Activated CD4-positive, alpha-beta T cell treated with anti-CD3 and anti-CD28 coated beads for 4 hours (primary cell): ENCODE measurements at places on chromosomes 11 and 22.

DNA sequence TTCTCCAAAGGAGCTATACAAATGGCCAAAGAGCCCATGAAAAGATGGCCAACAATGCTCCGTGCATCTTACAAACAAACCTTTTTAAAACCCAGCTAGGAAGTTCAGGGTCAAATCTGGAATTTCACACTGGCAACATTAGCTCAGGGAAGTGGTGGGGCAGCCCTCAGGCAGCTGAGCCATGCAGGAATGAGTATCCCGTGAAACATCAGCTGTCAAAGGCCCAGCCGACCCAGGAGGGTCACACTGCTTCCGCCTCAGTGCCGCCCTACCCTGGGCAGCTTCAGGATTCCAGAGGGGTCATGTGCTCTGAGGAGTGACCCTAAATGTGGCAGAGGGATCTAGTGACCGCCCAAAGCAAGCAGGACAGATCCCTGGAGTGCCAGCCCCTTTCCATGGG is 73.4 kb downstream of the LINC01488 start:
- DNase-seq, result no peak

DNA sequence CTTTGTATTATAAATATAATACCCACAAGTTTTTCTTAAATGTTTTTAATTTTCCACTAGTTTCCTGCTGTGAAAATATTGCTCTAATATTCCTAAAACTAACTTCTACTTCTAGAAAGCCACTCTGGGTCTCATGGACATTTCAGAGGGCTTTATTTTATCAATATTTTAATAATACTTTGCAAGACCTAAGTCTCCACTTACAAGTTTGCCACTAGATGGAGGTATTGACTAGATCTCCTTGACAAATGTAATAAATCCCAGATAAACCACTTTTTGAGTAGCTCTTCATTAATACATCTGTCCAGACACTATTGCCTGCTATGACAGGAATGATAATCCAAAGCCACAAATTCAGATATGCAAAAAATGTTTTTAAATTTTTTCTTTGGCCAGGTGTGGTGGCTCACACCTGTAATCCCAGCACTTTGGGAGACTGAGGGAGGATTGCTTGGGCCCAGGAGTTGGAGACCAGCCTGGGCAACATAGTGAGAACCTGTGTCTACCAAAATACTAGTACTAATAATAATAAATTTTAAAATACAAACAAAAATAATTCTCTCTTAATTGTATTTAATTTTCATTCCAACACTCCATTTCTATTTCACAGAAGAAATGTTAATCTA is 3.5 kb upstream of the ACAT1 start:
- no peak for DNase-seq

- no peak for DNase-seq
Observed at GRCh38 chr11:127679816-127680545, 679.4 kb upstream of the KIRREL3 start.

DNA sequence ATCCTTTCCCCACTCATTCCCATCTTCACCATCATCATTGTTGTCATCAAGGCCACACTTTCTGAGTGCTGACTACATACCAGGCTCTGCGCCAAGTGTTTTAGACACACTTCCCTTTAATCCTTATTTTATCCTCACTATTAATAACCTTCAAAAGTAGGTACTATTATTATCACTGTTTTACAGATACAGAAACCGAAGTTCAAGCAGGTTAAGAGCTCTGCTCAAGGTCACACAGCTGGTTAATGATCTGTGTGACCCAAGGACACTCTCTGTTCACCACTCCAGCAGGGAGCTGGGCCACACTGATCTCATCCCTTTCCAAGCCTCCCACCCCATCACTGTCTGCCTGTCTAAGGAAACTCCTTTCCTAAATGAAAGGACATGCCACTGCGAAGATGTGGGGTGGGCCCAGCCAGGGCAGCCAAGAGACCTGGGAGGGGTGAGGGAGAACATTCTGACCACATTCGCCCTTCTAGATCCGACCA is 17.2 kb upstream of the TSKU start:
- DNase-seq, result no peak

DNA sequence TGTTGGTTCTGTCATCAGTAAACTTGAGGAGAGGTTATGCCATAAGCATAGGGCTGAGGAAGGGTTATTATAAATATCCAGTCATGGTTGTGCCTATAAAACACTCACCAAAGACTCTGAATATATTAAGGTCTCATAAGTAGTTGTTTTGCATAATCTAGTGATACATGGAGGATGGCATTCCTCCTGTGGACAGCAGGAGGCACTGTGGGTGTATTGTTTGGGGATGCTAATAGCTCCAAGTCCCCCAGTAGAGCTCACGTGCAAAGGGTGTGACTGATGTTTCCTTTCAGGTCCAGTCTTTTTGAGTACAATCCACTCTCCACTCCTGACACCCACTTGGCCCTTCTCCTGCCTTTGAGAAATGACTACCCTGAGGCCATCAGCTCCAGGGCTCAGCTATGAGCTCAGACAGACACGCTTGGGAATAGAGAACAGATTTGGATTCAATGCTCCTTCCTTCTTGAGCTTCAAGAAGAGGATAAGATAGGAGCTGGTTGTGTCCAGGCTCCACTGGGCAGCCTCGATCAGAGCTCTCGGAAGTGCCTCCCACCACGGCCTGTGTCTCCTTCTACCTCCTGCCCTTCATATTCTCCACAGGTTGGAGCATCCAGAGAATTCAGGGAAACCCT is 85.2 kb upstream of the IGLL5 start:
- DNase-seq, result no peak

DNA sequence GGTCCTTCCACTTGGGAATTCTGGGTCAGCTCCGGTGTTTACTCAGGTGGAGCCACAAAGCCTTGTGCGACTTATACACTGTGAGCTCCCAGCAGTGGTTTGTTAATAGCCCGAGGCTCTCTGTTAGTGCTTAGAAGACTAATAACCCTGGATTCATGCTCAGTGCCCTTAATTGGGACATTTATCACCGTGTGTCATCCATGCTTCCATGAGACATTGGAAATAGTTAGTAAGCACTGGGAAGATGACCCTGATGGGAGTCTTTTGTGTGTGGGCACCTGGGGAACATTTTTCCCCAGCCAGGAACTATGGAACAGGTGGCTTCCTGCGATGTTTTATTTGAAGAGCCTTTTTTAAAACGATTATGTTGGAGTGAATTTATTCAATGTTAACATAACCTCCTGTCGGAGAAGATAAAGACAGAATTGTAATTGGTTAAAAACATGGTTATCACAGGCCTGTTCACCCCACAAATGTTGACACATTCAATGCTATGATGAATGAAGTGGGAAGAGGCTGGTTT is 188.9 kb downstream of the MYO18B start:
- no peak for DNase-seq

GRCh38 chr11:9977554-9977953 is 313.7 kb downstream of the SWAP70 start:
- no peak for DNase-seq

DNA sequence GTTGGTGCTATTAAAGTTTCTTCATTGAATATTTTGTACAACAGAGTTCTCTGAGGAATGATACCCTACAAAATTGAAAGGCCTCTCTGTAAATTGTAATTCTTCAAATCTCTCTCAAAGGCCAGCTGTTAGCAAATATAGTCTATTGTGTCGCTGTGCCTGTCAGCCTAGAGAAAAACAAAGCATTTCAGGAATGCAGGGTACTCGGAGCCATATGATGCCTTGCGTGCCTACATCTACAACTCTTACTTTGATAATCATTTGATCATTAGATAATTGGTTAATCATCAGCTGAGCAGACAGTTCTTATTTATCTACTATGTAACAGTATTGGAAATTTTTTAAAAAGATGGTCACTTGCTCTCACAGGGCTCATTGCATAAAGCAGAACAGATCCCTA is 67.3 kb downstream of the RNF169 start:
- DNase-seq, result no peak

GRCh38 chr11:72814286-72815109 is at the start of gene ATG16L2:
ATG16L2 (plus strand) TSS chr11:72814411; CDS start chr11:72814446, 35 bp downstream.
- peak; percentile 87 for DNase-seq

GRCh38 chr11:130462931-130463330 is 14.5 kb downstream of the ADAMTS15 start:
- DNase-seq, result no peak

DNA sequence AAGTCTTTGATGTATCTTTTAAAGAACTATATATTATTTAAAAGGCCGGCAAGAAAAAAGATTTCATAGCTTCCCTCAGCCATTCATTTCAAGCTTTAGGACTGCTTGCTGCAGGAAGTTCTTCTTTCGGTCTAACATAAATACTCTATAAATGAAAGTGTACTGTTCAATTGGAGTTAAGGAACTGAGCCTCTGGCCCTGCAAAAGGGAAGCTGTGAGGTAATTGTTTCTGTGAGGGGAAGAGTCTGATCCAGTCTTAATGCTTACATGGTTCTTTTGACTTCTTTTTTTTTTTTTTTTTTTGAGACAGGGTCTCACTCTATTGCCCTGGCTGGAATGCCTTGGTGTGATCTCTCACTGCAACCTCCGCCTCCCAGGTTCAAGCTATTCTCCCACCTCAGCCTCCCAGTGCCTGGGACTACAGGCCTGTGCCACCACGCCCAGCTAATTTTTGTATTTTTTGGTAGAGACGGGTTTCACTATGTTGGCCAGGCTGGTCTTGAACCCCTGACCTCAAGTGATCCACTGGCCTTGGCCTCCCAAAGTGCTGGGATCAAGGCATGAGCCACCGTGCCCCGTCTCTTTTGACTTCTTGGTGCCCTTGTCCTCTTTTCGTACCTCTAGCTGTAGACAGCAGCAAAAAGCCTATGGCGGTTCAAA is 4.7 kb upstream of the TRIM29 start:
- DNase-seq, result no peak

DNA sequence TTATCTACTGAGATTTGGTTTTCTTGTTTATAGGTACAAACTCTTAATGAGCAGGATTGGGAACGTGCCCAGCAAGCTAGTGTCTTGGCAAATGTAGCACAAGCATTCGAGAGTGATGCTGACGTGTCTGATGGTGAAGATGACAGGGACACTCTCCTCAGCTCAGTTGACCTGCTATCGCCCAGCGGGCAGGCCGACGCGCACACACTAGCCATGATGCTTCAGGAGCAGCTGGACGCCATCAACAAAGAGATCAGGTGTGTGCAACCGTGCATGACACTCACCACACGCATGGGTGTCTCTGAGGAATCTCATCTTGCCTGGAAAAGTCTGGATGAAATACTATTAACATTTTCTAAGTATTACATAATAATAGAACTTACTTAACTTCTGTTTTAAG is 54.7 kb upstream of the CTTN start:
- no peak for DNase-seq

DNA sequence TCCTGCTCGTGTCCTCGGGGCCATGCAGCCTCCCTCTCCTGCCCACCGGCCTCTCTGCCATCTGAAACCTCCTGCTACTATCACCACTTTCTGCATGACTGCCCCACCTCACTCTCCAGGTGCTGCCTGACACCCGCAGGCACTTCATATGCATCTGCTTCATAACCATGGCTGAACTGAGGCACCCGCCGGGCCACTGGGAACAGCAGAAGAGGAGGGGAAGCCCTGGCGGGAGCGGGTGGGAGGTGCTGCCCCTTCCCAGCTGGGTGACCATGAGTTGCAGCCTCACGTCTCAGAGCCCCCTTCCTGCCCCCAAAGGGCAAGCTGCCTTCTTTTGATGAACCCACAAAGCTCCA is 21.7 kb upstream of the PICK1 start:
- DNase-seq, result no peak

GRCh38 chr11:122085264-122085663 is 30.8 kb downstream of the BLID start:
- no peak for DNase-seq

DNA sequence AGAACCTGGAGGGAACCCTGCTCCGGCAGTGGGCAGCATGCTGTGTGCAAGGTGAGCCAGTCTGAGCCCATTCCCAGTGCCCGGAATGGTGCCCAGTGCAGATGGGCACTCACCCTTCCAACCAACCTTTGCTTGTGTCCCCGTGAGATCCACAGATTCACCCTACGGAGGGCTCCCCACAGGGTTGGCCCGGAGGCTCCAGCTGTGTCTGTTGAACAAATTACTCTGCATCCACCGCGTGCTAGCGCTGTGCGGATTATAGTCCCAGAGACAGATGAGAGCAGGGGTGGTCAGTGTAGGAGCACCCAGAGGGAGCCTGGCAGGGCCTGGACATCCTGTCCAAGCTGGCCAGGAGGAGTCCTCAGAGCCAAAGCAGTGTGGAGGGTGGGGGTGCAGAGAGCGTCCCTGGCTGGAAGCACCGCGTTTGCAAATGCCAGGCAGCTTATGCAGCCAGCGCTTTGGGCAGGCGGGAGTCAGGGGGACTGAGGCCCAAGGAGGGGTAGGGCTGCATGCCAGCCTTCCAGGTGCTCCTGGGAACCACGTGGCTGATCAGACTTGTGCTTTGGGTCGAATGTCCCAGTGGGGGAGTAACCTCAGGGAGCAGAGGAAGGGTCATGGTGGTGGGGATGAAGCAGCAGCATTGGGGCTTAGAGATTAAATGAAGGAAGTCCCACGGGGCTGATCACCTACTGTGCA is 80.5 kb downstream of the KCNQ1 start:
- DNase-seq, result no peak

- DNase-seq, result no peak
Observed at GRCh38 chr11:11347592-11347991, 5.5 kb downstream of the CSNK2A3 start.

DNA sequence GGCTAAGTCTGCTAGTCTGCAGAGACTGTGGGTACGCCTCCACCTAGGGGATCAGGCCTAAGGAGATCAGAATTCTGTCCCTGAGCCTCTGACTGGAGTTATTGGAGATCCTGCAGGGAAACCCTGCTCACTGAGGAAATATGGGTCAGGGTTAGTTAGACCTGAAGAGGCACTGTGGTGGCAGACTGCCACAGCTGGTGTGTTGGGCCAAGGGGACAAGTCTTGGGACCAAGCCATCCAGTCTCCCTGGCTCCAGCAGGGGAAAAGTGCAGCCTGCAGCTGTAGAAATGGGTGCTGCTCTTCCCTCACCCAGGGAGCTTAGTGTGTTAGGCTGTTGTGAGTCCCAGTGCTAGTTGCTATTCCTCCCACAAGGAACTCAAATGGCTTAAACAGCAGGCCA is 334.8 kb upstream of the LARGE1 start:
- no peak for DNase-seq

GRCh38 chr11:117083011-117083935 is 15.0 kb downstream of the SIK3 start:
- no peak for DNase-seq

DNA sequence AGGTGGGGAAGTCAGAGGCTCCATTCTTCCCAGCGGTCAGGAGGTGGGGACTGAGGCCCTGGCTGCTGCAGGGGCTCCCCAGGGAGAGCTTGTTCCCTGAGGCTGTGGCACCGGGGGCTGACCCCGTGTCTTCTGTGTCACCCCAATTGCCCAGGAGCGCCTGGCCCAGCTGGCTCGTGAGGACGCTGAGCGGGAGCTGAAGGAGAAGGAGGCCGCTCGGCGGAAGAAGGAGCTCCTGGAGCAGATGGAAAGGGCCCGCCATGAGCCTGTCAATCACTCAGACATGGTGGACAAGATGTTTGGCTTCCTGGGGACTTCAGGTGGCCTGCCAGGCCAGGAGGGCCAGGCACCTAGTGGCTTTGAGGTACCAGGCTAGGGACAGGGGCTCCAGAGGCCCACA is 53.2 kb downstream of the MYO7A start:
- no peak for DNase-seq

GRCh38 chr22:37254867-37255233 is 10.8 kb upstream of the RAC2 start:
- DNase-seq, result no peak
